ENCODE measurements at places on chromosomes 2 and 18.

DNA sequence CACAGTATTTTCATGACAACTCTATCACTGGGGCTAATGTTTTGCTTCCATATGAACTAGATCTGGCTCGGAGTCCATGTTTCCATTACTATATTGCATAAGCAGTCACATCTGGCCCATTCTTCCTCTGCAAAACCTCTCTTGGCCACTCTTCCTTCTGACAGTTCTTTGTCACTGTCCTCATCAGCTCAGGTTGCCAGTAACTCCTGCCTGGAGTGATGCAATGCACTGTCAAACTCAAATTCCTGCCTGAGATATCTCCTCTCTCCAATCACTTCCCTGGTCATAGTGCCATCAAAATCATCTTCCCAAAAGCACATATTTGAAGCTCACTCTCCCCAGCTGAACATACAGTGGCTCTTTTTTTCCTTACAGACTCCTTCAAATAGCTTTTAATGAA, 66.1 kb downstream of the COLEC12 start:
- no peak for DNase-seq

- DNase-seq = no peak
These were observed 142.0 kb downstream of the PTGR3 start for GRCh38 chr18:75066936-75067335.

GRCh38 chr2:27014771-27015433, 17.9 kb upstream of the TMEM214 start:
- no peak for DNase-seq

GRCh38 chr2:143732076-143732475, 602.9 kb downstream of the ARHGAP15 start:
- no peak for DNase-seq

DNA sequence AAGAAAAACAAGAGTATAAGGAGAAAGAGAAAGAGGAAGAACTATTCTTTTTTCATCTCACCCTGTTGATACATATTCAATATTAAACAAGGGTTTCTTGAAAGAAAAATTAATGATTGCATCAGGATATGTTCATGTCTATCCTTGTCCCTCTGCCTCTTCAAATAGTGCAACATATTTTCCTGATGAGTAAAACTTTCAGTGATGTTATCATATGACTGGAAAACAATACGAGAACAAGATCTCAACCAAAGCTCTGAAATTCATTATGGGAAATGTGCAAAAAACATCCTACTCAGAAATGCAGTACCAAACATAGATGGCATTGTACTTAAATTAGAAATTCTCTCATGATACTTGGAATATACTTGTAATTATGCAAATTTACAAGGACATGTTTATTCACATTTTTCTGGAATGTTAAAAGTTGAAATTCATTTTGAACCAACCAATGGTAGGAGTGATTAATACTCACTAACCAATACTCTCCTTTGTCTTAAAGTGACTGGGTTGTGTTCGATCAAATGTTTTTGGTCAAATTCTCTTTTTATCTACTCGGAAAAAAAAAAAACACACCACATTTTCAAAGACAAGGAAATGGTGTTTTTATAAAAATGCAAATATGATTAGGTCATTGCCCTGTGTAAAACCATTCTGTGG, 148.9 kb upstream of the GULP1 start:
- no peak for DNase-seq

DNA sequence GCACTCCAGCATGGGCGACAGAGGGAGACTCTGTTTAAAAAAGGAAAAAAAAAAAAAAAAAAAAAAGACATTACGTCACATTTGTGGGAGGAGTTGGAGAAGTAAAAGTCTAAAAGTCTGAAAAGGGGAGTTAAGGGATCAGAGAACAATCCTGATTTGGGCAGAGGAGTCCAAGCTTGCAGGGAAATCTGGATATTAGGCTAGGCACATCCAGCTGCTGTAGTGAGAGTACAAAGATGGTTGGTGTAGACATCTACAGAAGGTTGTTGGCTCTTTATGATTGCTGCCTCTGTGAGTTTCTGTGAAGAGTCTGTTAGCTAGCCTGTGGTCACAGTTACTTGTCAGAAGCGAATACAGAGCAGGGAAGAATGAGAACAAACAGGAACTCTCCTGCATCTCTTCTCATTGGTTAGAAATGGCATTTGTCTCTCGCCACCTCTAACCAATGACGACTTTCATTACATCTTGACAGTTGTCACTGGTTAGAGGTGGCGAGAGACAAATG, 3.3 kb upstream of the OSBPL6 start:
- DNase-seq = no peak

DNA sequence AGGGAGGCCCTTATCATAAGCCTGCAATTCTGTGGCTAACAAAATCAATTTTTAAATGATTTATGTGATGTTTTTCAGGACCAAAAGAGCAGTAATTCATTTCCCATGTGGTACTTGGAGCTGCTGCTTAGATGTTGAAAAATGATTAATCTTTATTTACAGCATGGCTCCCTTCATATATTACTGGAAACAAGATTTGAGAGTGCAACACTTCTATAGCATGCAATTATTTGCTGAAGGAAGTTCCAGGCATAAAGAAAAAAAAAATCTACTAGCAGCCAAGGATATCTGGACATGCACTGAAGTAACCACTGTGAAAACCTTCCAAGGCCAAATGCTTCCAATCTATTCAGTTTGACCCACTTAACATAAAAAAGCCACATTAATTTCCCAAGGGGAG, 186.3 kb downstream of the SLC8A1 start:
- no peak for DNase-seq

GRCh38 chr18:67367540-67367939, 149.0 kb downstream of the DSEL start:
- no peak for DNase-seq

GRCh38 chr2:9796056-9797010, 46.9 kb upstream of the TAF1B start:
- no peak for DNase-seq

DNA sequence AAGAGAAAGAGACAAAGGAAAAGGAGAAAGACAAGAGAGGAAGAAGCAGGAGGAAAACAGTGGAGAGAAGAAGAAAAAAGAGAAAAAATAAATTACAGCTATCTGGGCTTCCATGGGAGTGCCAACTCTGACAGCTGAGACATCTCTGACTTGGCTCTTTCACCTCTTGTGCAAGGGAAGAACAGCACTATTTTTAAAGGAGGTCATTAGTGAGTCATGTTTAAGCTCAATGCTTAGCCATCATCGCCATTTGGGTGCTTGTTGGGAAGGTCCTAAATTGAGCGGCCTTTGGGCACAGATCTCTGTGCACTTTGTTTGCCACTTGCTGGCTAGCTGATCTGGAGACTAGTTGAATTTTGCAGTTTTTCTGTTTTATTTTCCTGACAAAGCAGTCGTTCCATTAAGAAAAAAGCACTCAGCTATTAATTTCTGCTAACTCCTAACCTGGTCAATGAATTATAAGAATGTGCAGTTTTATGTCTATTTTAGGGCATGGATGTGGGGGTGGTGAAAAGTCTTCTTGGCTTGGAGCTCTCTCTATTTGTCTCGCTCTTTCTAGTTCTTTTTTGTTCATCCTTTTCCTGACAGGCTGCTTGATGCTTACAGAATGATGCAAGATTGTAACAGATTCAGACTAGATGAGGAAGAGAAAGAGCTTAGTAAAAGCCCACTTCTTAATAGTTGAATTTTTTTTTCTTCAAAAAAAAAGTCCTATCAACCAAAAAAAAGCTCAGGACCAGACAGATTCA, 231.5 kb downstream of the SLC8A1 start:
- peak; percentile 4 for DNase-seq

DNA sequence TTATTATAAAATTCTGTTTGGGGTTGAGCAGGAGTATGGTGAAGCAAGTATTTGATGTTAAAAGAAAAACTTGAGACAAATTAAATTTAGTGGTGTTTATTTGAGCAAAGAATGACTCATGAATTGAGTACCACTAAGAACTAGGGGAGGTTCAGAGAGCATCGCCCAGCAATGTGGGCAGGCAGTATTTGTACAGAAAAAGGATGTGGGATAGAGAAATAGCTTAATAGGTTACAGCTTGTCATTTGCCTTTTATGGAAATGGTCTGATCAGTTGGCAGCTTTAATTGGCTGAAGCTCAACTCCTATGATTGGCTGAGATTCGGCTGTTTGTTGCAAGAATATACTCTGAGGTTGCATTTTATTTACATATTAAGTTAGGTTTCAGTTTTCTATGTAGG, 68.2 kb downstream of the LRATD1 start:
- DNase-seq = no peak

DNA sequence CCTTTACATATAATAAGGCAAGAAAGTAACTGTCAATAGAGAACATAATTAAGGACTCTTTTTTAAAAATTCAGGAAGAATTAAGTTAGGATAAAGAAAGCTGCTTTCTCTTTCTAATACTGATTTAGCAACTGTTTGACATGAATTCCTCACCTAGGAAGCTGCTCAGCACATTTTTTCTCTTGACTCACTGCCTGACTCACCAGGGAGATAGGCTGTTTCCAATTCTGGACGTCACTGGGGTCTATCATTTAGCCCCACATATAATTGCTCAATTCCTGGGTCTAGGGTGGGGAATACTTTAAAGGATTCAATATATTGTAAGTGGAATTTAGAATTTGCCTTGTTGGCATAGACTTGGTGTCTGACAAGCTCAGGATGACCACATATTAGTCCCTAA, 50.8 kb upstream of the UGP2 start:
- DNase-seq = no peak

DNA sequence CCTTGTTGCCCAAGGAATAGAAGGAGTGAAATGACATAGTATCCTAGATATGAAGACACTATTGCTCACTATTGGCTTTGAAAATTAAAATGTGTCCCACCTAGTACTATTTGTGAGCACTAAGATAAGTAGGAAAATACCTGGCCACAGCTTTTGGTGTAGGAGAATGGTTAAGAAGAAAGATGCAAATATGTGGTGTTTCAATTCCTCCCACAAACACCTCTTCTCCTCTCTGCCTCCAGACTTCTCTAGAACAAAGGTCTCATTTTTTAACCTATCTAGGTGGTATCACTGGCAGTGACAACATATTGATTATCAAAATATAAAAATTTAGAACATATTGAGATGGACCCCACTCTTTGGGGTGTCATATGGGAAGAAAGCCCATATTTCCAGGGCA, 929.9 kb upstream of the FANCL start:
- no peak for DNase-seq

- peak; percentile 18 for DNase-seq
These were observed at the start of gene TMEM37 for GRCh38 chr2:119431155-119431975. Gene TMEM37 (plus strand): TSS chr2:119431854. CDS start chr2:119431904, 50 bp downstream.

DNA sequence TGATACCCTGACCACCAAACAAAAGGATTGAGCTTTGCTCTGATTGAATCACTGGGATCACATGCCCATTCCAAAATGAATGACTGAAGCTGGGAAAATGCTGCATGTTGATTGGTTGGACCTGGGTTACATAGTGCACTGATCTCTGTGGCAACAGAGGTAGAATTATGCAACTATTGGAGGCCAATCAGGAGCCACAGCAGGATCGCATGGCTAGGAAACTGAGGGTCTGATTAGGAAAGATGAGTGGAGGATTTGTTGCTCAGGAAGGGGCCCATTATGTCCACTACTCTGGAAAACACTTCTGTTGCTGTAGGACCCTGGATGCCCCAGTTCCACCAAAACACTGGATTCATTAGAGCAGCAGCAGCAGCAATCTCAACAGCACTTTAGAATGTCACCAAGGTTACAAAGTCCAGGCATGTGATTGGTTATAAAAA, 25.9 kb upstream of the SGPP2 start:
- no peak for DNase-seq

GRCh38 chr2:202822411-202822810, 49.2 kb downstream of the ICA1L start:
- no peak for DNase-seq

GRCh38 chr2:233686928-233687327, 5.2 kb downstream of the UGT1A7 start:
- no peak for DNase-seq

DNA sequence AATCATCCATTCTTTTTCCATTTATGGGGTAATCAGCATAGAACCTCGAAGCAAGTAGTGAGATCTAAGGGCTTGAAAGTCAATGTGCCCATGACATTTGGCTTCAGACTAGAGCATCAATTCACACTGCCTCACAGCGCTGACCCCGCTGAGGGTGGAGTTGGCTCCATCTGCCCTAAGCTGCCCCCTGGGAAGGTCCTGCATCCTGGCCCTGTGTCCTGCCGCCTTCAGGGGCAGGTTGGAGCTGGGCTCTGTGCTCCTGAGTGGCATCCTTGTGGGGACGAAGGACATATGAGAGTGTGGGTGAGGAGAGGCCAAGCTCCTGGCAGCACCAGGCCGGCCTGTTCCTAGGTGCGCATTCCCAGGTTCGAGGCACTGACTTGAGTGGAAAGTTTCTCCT, 249.4 kb downstream of the FHOD3 start:
- DNase-seq = no peak

GRCh38 chr18:987325-988186, 82.9 kb downstream of the ADCYAP1 start:
- DNase-seq = no peak

DNA sequence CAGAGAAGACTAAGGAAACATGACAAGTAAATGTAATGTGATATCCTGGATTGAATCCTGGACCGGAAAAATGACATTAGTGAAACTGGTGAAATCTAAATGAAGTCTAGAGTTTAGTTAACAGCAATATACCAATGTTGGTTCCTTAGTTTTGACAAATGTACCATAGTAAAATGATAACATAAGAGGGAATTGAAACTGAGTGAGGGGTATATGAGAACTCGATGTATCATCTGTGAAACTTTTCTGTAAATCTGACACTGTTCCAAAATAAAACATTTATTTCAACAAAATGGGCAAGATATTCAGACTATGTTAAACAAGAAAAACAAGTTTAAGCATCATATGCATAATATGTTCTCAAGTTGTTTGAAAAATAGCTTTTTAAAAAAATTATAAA, 63.8 kb downstream of the OLA1 start:
- no peak for DNase-seq

DNA sequence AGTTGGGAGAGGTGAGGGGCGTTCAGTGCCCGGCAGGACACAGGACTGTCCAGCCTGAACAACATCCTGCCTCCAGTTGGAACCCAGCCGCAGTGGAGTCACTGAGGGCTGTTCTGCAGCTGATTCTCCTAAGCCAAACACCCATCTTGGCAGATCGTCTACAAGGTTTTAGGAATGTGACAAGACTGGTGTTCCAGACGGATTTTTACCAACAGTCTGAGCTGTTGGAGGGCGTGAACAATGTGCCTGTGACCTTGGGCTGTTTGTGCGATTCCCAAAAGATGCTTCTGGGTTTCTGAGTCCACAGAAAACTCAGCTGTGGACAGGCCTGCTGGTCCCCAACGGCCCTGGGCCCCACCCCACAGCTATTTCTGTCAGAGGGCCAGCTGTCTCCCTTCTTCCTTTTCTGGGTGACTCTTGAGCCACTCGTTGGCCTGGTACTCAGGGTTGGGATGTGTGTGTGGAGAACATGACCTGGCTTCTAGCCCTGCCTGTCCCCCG, 5.7 kb downstream of the LRRFIP1 start:
- DNase-seq = no peak

DNA sequence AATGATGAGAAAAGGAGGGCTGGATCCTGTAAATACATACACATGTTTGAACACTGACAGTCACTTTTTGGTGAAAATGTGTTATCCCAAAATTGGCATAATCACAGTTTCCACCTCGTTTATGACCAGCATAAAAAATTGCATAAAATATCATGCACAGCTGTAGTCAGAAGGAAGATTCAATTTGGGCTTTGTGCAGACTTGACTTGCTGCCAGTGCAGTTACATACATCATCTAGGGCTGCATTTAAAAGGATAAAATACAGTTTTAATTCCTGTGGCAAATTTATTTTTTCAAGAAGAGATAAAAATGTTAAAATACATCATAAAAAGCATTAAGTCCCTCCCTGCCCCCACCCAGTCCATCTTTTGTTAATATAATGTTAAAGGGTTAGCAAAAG, 103.8 kb downstream of the VWC2L start:
- no peak for DNase-seq

- DNase-seq = no peak
These were observed 147.1 kb downstream of the ARHGAP28 start for GRCh38 chr18:6876641-6877041.

Data from CD4-positive, alpha-beta T cell (primary cell).